ENCODE measurements at places on chromosomes 5 and 9.

GRCh38 chr9:77802515-77803293, 154.6 kb upstream of the GNA14 start:
- no peak for DNase-seq

- no peak for DNase-seq
These were observed 215.9 kb downstream of the MCTP1 start for GRCh38 chr5:95069021-95069420.

DNA sequence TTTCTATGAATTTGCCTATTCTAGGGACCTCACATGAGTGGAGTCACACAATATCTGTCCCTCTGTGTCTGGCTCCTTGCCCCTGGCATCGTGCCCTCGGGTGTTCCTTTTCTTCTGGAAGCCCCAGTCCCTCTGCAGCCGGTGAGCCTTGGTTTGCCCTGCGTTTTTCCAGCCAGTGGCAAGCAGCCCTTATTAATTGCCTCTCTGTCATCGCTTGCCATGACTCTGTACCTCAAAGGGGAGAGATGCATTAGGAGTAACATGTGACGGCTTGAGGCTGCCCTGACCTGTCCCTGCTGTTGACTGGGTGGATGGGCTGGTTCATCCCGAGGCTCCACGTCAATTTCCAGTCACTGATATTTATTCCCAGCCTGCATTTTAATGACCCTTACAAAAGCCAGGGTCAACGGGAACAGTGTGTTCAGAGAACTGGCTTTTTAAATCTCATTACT, 87.3 kb downstream of the CFAP90 start:
- DNase-seq = no peak

GRCh38 chr5:96790961-96791504, 16.7 kb downstream of the ERAP1 start:
- DNase-seq = no peak

GRCh38 chr5:68178579-68178978, 37.0 kb upstream of the PIK3R1 start:
- DNase-seq = no peak

DNA sequence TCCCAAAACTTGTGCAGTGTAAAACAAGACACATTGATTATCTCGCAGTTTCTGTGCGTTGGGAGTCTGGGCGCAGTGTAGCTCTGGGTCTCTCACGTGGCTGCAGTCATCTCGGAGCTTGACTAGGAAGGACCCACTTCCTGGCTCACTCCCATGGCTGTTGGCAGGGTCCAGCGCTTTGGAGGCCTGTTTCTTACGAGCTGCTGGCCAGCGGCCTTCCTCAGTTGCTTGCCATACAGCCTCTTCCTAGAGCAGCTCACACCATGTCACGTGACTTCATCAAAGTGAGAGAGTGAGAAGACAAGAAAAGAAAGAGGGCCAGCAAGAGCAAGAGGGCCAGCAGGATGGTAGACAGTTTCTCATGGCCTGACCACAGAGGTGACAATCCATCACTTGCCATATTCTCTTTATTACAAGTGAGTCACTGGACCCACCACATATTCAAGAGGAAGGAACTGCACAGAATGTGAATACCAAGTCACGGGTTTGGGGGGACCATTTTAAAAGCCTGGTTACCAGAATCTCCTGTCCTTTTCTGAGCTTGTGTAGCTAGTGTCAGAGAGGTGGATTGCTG, 36.2 kb downstream of the MCCC2 start:
- DNase-seq = no peak

- DNase-seq = no peak
These were observed 674 bp upstream of the TNFSF15 start for GRCh38 chr9:114806526-114806900.

DNA sequence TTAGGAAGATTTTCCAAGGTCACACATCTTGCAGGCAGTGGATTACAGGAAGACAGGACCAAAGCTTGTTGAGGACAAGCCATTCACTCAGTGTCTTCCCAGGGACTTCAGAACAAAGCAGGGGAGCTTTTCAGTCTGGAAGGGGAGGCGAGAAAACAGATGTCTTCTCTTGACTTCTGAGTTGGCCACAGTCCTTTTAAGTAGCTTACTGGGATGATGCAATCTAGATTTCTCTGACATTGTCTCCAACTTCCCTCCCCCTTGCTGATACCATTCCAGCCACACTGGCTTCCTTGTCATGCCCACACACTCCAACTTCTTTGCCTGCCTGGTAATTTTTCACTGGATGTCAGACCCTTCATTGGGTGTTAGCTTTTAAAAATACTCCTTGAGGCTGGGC, 174.2 kb upstream of the TBC1D2 start:
- DNase-seq = no peak

DNA sequence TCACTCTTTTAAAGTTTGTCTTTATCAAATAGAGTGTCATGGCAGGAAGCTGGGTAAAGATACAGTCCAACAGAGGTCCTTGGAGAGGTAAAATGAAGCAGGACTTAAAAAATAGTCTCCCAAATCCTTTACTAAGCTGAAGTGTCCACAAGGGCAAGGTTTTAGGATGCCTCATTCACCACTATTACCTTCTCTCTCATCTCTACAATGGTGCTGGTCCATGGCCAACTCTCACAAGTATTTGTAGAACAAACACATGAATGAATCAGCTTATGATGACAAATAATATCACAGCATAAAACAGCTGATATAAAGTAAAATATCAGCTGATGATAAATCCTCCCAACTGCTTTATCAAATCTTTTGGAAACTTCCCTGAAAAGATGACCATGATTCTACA, 162.3 kb upstream of the ZNF462 start:
- DNase-seq = no peak

GRCh38 chr5:118711727-118712126, 276.6 kb downstream of the DTWD2 start:
- DNase-seq = no peak

GRCh38 chr5:132214491-132214890, 13.2 kb downstream of the P4HA2 start:
- no peak for DNase-seq

DNA sequence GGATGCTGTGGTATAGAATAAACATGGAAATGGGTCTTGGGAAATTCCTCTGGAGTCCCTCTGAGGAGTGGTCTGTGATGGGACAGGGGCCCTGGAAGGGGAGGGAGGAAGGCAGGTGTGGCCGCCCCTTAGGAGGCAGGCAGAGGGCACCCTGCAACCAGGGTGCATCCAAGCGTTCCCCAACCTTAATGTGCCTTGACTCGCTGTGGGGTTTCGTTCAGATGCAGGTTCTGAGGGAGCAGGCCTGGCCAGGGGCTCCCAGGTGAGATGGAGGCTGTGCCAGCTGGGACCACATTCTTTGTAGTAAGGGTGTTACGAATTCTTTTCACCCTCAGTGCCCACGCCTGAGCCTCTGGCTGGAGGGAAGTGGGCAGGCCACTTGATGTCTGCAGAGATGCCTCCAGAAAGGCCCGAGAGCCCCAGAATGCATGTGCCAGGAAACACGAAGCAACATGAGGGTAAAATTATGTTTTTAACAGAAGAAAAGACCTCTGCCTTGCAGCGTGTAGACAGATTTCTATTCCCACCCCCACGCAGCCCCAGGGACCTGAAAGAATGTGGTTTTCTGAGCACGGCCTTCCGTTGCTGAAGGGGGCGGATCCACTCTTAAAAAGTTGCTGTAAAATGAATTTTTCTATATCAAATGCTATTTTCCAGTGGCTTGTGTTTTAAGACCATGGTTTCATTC, 150.4 kb upstream of the IER5L start:
- DNase-seq = no peak

DNA sequence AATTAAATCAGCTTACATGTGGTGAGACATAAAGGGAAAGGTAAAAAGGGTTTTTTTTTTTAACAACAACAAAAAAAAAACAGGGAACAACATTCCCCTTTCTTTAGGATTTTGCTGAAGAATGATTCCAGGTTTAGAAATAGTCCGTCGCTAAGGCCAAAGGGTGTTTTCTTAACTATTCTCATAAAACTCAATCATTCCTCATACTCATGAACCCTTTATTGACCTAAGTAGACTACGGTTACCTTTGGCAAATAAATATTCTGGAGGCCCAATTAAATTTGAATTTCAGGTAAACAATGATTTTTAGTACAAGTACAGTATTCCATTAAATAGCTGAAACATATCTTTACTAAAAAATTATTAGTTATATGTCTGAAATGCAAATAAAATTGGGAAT, 55.6 kb upstream of the CCNG1 start:
- no peak for DNase-seq

- no peak for DNase-seq
These were observed 5.0 kb downstream of the MAMDC4 start for GRCh38 chr9:136857166-136857565.

- DNase-seq = no peak
These were observed 60.5 kb downstream of the ELAVL2 start for GRCh38 chr9:23765561-23765960.

DNA sequence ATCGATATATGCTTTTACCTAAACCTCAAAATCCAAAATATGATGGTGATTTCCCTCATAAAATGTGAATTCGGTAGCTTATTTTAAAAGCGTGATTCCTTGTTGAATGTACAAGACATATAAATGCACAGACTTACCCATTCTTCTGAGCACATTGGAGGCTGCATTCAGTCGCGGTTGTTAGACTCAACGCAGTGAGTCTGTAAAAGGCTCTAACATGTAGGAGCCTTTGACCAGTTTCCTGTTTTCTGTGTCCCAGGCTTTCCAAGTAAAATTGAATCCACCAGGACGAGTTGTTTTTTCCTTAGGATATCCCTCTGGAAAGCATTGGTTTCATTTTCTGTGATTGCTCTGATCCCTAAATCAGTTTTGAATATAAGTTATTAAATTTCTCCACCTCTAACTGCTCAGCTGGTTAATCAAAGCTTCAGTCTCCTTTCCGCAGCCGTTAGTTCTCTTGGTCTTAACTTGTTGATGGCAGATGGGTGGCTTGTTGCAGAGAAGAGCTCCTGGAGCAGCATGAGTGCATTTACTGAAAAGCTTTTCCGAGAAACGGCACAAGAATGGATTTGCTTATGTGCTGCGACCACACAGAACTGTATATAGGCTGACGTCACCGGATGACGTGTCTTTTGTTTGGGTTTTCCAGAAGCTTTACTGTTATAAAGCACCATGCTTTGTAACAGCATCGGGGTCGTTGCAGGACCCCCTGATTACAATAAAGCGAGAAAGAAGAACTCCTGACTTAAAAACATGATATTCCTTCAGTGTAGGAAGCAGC, at the start of gene LRRTM2:
Gene LRRTM2 (minus strand): TSS at position 565 of the 781 bp plus-strand sequence. CDS start 424 bp downstream, at position 141.
- DNase-seq = no peak

GRCh38 chr9:36328798-36329411, 70.7 kb upstream of the GNE start:
- no peak for DNase-seq

DNA sequence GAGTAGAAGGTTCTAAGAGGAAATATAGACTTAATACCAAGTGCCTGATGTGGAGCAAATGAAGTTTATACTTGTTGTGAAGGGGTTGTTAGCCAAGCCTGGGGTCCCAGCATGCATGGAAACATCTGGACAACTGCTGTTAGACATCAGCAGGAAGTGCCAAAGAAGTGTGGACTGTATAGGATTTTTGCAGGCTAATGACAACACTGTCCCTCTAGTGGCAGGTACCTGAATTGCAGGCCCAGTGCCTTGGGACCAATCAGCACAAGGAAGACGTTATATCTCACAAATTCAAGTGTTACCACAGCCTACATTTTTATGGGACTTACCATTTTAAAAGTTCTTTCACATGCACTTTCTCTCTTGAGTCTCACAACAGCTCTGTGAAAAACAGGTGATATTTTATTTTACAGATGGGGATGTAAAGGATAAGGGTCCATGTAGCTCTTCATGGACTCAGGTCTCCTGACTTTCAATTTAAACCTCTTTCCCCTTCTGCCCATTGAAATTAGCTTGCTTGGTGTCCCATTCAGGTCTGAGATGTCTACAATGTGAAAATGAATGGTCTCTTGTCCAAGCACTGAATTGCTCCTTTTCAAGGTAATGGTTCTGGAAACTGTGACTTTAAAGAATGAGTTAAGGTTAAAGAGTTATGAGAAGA, 89.0 kb upstream of the MAP1B start:
- DNase-seq = peak; percentile 45

- no peak for DNase-seq
These were observed 2.0 kb upstream of the ZNF622 start for GRCh38 chr5:16467363-16468219.

DNA sequence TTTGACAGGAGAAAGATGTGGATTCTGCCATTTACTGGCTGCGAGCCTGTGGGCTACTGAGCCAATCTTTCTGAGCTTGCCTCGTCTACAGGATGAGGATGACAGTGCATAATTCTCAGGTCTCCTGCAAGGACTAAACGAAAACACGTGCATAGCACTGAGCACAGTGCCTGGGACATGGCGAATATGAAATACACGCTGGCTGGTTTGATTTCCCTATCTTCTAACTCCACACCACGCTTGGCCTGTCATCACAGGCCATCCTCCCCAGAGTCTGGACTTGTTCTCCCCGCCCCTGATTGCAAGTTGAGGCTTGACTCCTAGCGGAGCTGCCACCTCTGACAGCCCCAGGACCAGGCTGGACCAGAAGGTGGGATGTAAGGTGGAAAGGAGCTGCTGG, 37.9 kb downstream of the ARPC5L start:
- DNase-seq = no peak

DNA sequence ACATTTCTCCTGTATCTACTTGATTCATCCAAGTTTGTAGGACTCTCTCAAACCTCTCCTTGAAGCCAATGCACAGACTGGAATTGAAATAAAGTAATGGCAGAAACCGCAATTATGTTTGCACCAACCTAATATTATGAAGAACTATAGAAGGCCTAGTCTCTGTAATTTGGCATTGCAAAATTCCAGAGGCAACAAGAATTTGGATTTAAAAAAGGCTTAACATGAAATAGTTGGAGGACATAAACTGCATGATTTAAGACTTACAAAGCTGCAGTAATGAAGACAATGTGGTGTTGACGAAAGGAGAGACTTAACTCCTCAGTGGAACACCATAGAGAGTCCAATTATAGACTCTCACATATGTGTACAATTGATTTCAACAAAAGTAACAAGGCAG, 117.8 kb upstream of the MINAR2 start:
- DNase-seq = no peak

- no peak for DNase-seq
These were observed 10.0 kb downstream of the DDX4 start for GRCh38 chr5:55747778-55748318.

DNA sequence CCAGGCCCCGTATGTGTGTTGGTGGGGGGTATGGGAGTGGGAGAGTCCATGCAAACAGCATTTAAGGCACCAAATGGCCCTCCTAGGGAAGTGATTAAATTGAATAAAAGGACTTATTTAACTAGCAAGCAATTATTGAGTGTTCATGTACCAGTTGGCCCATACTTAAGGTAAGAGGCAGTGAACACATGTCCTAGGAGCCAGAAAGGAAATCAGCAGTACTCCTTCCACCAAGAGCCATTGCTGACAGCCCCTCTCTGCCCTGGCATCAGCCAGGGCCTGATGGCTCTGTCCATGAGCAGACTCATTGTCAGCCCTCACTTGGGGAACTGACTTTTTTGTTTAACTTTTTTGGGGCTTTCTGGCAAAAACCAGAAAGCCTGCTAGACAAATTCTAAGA, 10.4 kb upstream of the SHROOM1 start:
- no peak for DNase-seq

DNA sequence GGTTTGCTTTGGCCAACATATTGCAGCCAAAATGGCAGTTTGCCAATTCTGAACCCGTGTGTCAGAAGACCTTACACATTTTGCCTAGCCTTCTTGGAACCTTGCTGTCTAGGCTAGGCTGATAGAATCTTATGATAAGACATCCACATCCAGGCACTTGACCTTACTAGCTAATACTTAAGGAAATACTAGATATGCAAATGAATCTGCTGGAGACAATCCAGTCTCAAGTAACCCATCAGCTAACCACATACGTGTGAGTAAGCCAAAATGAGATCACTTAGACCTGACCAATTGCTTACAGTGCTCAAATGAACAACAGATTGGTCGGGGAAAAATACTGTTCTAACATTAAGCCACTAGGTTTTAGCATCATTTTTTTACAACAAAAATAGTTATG, 1504.6 kb upstream of the CDH9 start:
- no peak for DNase-seq
